ENCODE measurements at places on chromosomes 6 and 20.

DNA sequence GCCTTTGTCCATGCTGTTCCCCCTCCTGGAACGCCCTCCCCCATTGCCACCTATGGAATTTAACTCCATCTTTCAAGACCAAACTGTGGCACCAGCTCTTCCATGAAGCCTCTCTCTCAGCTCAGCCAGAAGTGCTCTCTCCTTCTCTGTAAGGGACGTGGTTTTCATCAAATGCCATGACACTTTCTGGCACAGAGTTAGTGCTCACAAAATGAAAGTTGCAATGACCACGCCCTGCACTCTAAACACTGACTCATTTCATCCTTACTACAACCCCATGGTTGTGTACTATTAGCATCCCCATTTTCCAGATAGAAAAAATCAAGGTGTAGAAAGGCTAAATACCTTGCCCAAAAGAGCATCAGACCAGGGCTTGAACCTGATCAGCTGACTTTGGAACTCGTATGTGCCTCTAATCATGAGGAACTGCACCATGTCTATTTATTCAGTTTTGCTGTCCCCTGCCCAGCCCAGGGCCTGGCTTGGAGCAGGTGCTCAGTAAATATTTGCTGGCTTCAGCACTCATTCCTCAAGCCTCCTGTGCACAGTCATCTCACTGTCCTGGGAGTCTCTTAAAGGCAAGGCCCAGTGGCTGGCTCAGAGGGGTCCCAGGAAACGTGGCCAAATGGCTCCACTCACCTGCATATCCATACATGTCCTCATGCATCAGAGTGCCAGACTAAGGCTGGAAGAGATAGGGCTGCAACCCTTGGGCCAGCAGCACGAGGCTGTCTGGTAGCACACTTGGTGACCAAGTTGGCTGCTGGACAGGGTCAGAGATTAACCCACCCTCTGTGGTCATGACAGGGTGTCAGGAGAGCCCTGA is 77.9 kb downstream of the MRPL14 start:
- DNase-seq: no peak

DNA sequence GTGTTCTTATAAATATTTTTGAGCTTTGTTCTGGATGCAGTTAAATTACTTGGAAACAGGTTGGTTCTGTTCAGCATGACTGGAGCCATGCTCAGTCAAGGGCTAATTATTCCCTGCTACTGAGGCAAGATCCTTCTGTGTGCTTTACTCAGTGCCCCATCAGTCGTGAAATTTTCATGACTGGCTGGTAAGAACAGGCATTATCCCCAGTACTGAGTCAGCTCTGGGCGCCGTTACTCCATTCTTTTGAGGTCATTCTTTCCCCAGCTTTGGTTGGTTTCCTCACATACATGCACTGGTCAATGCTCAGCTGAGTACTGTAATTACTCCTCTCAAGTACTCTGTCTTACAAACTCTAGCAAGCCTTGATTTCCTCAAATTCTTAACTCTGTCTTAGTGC is 71.3 kb downstream of the CDKAL1 start:
- no peak for DNase-seq

GRCh38 chr6:31621991-31622390 is 1.5 kb downstream of the PRRC2A start:
- DNase-seq: no peak

DNA sequence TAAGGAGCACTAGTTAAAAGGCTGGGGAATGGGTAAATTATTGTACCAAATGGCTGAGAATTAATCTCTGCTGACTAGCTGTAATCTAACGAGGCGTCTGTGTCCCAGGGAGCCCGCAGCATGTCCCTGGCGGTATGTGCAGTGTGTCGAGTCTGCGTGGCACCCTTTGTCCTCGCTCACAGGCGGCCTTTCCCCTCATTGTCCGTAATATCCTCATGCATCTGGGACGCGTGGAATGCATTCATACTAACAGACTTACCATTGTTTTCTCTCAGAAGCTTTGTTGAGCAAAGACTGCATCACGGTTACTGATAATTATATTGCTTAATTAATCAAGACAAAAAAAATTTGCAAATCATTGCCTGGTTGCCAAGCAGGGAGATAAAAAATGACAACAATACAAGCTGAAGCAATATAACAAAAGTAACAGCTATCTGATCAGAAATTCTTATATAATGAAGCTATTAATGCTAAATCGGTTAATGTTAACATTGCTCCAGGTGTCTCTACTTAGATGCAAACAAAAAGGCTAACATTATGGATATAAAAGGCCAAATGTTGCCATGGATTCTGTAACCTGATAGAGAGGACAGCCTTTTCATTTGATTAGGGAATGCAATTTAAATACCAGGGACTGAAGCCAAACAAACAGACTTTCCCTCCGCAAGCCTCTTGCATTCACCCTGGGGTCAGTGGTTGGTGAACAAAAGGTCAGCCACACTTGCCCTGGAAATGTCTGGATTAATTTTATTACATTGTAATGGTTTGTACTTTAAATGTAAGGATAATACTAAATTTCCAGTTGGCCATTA is 124.8 kb downstream of the INSM1 start:
- no peak for DNase-seq

- DNase-seq: no peak
These were observed 24.4 kb downstream of the BHLHE23 start for GRCh38 chr20:62982124-62983075.
